ENCODE measurements at places on chromosomes 7 and 10. TPM values are rescaled to one million over a fixed set of nuclear protein-coding genes. Genes with fewer than 3 reads are reported as not detected.

The UPP1 gene
- 37.7 TPM for total RNA-seq

The DRGX gene
- not detected for total RNA-seq

The LRGUK gene
- total RNA-seq = 3.0 TPM

The HYAL4 gene
- total RNA-seq = not detected

The EN2 gene
- total RNA-seq = not detected

GRCh38 chr10:17633353-17633752, 10.6 kb upstream of the STAM start:
- DNase-seq = no peak
- H3K36me3 ChIP-seq = no peaks in the 10 kb centered on the region
- no peaks in the 10 kb centered on the region for H3K4me1 ChIP-seq
- no peak overlapping the region for H3K4me3 ChIP-seq
- H3K27ac ChIP-seq = no peak overlapping the region
- H3K27me3 ChIP-seq = 0 out of 2 replicates have a peak, but pooled peaks cover 3% of the 10 kb centered on the region

DNA sequence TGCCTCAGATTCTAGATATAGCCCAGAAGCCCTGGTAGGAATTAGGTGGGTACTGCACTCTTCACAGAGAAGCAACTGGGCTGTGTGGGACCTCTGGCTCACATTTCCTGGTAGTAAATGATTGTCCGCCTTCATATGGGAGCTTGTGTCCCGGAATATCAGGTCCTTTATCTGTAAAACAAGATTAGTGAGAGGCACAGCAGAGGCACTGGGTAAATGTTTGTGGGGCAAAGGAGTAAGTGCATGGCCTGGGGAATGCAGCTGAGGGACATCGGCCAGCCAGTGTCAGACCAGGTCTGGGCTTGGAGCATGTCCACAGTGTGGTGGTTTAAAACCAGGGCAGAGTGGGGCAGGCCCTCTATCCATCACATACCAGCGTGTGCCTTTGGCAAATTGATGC, 323.3 kb upstream of the ZMIZ1 start:
- peaks cover 20% of the 10 kb centered on the region for H3K4me1 ChIP-seq
- no peaks in the 10 kb centered on the region for H3K27me3 ChIP-seq
- H3K27ac ChIP-seq = no peak overlapping the region
- no peak for DNase-seq

- no peak for DNase-seq
- peaks cover 19% of the 10 kb centered on the region for H3K4me1 ChIP-seq
- no peaks in the 10 kb centered on the region for H3K27me3 ChIP-seq
- 0 out of 2 replicates have a peak, but pooled peaks cover under 1% of the 10 kb centered on the region for H3K36me3 ChIP-seq
These were observed 372.6 kb downstream of the PHF14 start for GRCh38 chr7:11346302-11346701.

DNA sequence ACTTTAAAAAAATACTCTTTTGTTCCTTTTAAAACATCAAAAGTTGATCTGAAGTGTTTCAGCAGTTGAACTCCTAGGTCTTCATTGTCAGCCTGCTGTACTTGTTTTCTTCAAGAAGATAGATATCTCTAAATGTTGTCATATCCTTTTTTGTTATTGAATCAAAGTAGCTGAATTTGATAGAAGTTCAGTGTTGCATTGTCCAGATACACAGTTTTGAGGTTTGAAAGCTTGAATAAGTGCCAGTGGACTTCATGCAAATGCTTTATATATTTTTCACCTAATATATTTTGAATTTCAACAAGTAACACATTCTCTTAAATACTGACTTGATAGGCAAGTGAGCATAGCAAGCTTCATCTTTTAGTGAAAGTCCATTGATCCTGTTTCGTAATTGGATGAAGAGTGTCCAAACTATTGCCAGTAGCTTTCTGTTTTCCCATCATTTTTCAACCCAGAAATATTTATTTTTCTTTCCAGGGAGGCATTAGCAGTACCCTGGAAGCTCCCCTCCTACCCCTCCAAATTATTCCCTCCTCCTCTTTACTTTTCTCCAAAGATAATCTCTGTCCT, 114.4 kb downstream of the TPST1 start:
- peaks cover 13% of the 10 kb centered on the region for H3K4me1 ChIP-seq
- H3K27ac ChIP-seq = no peak overlapping the region
- peaks cover 25% of the 10 kb centered on the region for H3K36me3 ChIP-seq

DNA sequence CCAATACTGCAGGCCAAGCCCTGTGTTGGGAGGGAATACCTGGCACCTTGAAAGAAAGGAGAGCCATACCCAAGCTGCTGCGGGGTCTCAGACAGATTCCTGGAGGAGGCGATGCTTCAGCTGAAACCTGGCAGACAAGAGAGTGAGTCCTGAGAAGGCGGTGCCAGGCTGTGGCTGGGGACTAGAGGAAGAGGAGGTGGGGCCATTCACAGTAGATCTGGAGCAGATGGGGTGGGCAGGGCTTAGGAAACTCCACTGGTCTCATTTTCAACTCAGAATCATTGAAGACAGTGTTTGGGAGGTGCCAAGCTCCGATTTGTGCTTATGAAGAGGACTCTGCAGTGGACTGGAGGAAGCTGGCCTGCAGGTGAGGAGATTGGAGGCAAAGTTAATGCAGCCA, 236.3 kb upstream of the MKI67 start:
- no peak overlapping the region for H3K4me3 ChIP-seq
- peaks cover 10% of the 10 kb centered on the region for H3K36me3 ChIP-seq
- no peaks in the 10 kb centered on the region for H3K27me3 ChIP-seq
- H3K27ac ChIP-seq = no peak overlapping the region

- H3K27me3 ChIP-seq = no peaks in the 10 kb centered on the region
- H3K36me3 ChIP-seq = no peaks in the 10 kb centered on the region
- H3K4me3 ChIP-seq = no peak overlapping the region
These were observed 4.0 kb downstream of the OPN4 start for GRCh38 chr10:86658261-86658741.

GRCh38 chr10:102220612-102221011, 5.5 kb upstream of the ELOVL3 start:
- no peak overlapping the region for H3K27ac ChIP-seq
- H3K36me3 ChIP-seq = no peaks in the 10 kb centered on the region
- H3K4me1 ChIP-seq = peaks cover 1% of the 10 kb centered on the region
- H3K27me3 ChIP-seq = peaks cover 53% of the 10 kb centered on the region

GRCh38 chr7:135843214-135843613, 94.6 kb upstream of the FAM180A start:
- peaks cover 4% of the 10 kb centered on the region for H3K4me1 ChIP-seq
- no peaks in the 10 kb centered on the region for H3K36me3 ChIP-seq
- H3K4me3 ChIP-seq = no peak overlapping the region
- H3K27me3 ChIP-seq = no peaks in the 10 kb centered on the region
- no peak for DNase-seq
- H3K27ac ChIP-seq = no peak overlapping the region

GRCh38 chr7:112398534-112398933, 51.7 kb upstream of the IFRD1 start:
- H3K27ac ChIP-seq = no peak overlapping the region
- H3K36me3 ChIP-seq = no peaks in the 10 kb centered on the region
- DNase-seq = no peak
- H3K27me3 ChIP-seq = no peaks in the 10 kb centered on the region
- H3K4me1 ChIP-seq = no peaks in the 10 kb centered on the region

- peaks cover 8% of the 10 kb centered on the region for H3K4me1 ChIP-seq
- H3K4me3 ChIP-seq = no peak overlapping the region
- peaks cover 7% of the 10 kb centered on the region for H3K36me3 ChIP-seq
- H3K27ac ChIP-seq = no peak overlapping the region
- no peak for DNase-seq
These were observed 568.8 kb upstream of the ADARB2 start for GRCh38 chr10:2306081-2306480.

- H3K27me3 ChIP-seq = no peaks in the 10 kb centered on the region
- H3K27ac ChIP-seq = no peak overlapping the region
- H3K4me1 ChIP-seq = peaks cover 25% of the 10 kb centered on the region
- no peaks in the 10 kb centered on the region for H3K36me3 ChIP-seq
These were observed 10.9 kb downstream of the OGDH start for GRCh38 chr7:44617225-44617890.

GRCh38 chr10:80471001-80471400, 16.9 kb downstream of the TSPAN14 start:
- H3K4me3 ChIP-seq = no peak overlapping the region
- H3K27ac ChIP-seq = no peak overlapping the region
- H3K36me3 ChIP-seq = peaks cover 20% of the 10 kb centered on the region
- H3K4me1 ChIP-seq = peaks cover 69% of the 10 kb centered on the region
- H3K27me3 ChIP-seq = peaks cover 35% of the 10 kb centered on the region
- DNase-seq = no peak

DNA sequence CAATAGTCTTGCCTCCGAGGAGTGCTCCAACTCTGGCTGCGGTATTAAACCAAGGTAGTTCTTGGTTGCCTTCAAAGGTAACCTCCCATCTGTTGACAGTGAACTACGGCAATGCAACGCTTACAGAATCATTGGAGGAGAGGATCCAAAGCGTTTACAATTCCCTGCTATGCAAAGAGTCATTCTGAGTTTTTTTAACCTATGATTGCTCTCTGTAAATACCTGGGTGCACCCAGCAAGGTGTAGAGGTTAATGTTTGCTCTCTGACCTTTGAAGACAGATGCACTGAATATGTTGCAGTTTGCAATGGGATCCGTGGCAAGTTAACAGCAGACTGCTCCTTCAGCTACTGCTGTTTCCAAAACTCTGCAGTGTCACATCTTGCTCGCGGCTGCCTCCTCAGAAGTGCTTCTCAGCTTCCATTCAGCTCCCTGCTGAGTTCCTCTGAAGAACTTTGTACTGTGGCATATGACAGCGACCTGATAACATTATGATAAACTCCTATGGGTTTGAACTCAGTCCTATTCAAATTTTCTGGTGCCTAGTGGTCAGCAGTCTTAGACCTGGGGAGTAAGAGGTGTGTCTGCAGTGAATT, 29.0 kb downstream of the KIAA1217 start:
- peak overlapping the region; percentile 69 for H3K27ac ChIP-seq
- peaks cover 60% of the 10 kb centered on the region for H3K4me1 ChIP-seq
- no peak for DNase-seq
- peak overlapping the region; percentile 52 for H3K4me3 ChIP-seq
- H3K36me3 ChIP-seq = no peaks in the 10 kb centered on the region

DNA sequence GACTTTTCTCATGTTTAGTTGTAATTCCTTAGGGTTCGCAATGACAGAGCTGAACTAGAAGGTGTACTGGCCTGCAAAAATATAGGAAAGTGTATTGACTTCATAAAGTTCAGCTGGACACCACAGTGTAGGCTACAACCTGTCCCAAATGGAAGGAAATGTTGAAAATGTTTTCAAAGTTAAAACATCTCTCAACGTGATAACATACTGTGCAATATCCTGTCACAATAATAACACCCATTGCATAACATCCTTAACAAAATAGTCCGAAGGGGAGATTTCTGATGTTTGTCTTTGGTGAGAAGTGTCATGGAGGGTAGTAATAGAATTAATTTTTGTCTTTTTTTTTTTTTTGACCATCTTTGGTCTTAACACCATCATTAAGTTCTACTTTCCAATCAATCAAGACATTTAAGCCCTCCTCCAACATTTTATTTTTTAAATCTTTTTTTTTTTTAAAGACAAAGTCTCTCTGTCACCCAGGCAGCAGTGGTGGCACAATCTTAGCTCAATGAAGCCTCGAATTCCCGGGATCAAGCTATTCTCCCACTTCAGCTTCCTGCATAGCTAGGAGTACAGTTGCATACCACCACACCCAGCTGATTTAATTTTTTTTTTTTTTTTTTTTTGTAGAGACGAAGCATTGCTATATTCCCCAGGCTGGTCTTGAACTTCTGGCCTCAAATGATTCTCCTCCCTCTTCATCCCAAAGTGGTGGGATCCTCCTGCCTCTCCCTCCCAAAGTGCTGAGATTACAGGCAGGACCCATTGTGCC, 45.7 kb downstream of the DYNC1I1 start:
- H3K4me3 ChIP-seq = no peak overlapping the region
- peaks cover 6% of the 10 kb centered on the region for H3K4me1 ChIP-seq
- H3K36me3 ChIP-seq = no peaks in the 10 kb centered on the region
- H3K27me3 ChIP-seq = no peaks in the 10 kb centered on the region

DNA sequence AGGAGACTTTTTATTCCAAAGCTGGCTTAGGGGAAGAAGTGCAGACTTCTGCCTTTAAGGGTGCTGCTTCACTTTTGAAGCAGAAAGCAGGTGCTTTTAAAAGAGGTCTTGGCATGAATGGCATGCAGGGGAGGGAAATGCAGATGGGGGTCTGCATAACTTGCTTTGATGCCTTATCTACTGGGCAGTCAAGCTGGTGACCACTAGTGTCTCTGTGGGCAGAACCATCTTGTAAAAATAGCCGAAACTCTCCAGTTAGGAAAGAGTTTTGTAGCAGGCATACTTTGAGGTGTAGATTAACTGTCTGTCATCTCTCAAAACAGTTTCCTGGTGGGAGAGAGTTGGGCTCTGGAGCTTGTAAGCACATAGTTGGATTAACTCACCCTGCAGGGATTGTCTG, 9.9 kb upstream of the CTNNA3 start:
- peak overlapping the region; percentile 41 for H3K27ac ChIP-seq
- H3K27me3 ChIP-seq = peaks cover 5% of the 10 kb centered on the region
- DNase-seq = no peak
- H3K36me3 ChIP-seq = peaks cover 4% of the 10 kb centered on the region
- H3K4me3 ChIP-seq = no peak overlapping the region

GRCh38 chr7:135151533-135151932, 3.7 kb downstream of the TMEM140 start:
- H3K4me1 ChIP-seq = peaks cover 13% of the 10 kb centered on the region
- DNase-seq = no peak
- H3K27ac ChIP-seq = no peak overlapping the region
- peaks cover 23% of the 10 kb centered on the region for H3K36me3 ChIP-seq
- no peak overlapping the region for H3K4me3 ChIP-seq
- peaks cover 5% of the 10 kb centered on the region for H3K27me3 ChIP-seq

GRCh38 chr7:18693406-18693805, 197.9 kb downstream of the HDAC9 start:
- H3K4me1 ChIP-seq = peaks cover 10% of the 10 kb centered on the region
- no peak overlapping the region for H3K27ac ChIP-seq
- DNase-seq = no peak
- H3K27me3 ChIP-seq = no peaks in the 10 kb centered on the region
- H3K4me3 ChIP-seq = no peak overlapping the region

- no peak for DNase-seq
- H3K36me3 ChIP-seq = no peaks in the 10 kb centered on the region
- H3K27me3 ChIP-seq = no peaks in the 10 kb centered on the region
- H3K27ac ChIP-seq = no peak overlapping the region
- H3K4me1 ChIP-seq = peaks cover 7% of the 10 kb centered on the region
- no peak overlapping the region for H3K4me3 ChIP-seq
These were observed 368.8 kb downstream of the ADRA2A start for GRCh38 chr10:111445667-111446066.

DNA sequence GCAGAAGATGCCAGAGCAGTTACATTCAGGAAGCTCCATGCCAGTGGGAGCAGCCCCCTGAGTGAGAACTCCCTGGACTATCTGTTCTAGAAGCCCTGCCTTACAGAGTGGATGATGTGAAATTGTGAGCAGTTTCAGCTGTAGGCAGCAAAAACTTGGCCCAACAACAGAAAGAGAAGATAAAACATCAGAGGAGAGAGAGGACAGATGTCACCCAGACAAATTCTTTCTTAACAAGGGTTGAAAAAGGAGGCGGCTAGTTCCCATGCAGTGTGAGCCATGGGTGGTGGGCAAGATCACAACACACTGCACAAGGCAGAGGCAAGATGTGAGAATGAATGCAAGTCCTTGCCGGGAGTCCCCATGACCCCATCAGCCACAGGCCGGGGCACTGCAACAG, 46.6 kb upstream of the FXYD4 start:
- H3K27ac ChIP-seq = no peak overlapping the region
- peaks cover 19% of the 10 kb centered on the region for H3K4me1 ChIP-seq
- no peak for DNase-seq
- H3K36me3 ChIP-seq = 0 out of 2 replicates have a peak, but pooled peaks cover 5% of the 10 kb centered on the region
- H3K27me3 ChIP-seq = peaks cover 5% of the 10 kb centered on the region
- no peak overlapping the region for H3K4me3 ChIP-seq

- no peak for DNase-seq
- no peaks in the 10 kb centered on the region for H3K27me3 ChIP-seq
- no peaks in the 10 kb centered on the region for H3K36me3 ChIP-seq
- no peak overlapping the region for H3K27ac ChIP-seq
These were observed 126.2 kb upstream of the NRP1 start for GRCh38 chr10:33460505-33461294.

Measured in WTC11 (cell line).